ENCODE measurements at places on chromosomes 12 and 14. TPM values are rescaled to one million over a fixed set of nuclear protein-coding genes. Genes with fewer than 3 reads are reported as not detected.

The TAS2R30 gene
- 5.7 TPM for total RNA-seq

The IFNG gene
- not detected for total RNA-seq

DNA sequence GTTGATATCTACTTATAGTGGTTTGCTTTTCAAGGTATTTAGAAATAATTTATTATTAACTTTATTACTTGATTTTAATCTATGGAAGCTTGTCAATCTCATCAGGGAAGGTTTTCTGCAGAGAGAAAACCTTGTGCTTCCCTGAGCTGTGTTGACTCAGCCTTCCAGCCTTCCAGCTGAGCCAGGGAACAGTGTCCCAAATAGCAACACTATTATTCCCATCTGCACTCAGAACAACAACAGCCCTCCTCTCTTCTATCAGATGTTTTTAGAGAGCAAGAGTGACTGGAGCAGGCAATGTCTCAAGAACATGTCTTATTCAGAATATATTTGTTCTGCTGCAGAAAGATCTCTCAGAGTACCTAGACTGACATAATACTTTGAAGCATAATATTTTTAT, 389.9 kb upstream of the GARIN6 start:
- H3K27ac ChIP-seq = no peak overlapping the region
- DNase-seq = no peak
- no peaks in the 10 kb centered on the region for H3K27me3 ChIP-seq
- peaks cover 6% of the 10 kb centered on the region for H3K4me1 ChIP-seq

- no peak overlapping the region for H3K4me3 ChIP-seq
- no peaks in the 10 kb centered on the region for H3K27me3 ChIP-seq
- H3K27ac ChIP-seq = no peak overlapping the region
- DNase-seq = peak; percentile 17
- no peaks in the 10 kb centered on the region for H3K4me1 ChIP-seq
- H3K36me3 ChIP-seq = no peaks in the 10 kb centered on the region
Measured at GRCh38 chr14:69313176-69313575, 53.2 kb downstream of the GALNT16 start.

DNA sequence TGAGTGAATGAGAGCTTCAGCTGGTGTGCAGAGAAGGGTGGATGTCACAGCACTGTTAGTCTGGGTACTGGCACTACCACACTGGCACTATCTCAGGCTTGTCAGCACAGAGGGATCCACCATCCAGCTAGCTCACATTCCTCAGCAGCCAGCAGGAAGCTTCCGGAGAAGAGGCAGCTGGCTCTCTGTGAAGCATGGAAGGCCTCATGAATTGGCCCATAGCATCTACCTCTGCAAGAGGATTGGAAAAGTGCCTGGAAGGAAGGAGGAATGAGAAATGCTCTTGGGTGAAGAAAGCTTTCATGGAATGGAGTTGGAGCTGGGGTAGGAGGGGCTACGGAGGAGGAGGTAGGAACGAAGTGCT, 9.9 kb downstream of the KRT83 start:
- no peak overlapping the region for H3K4me3 ChIP-seq
- H3K27ac ChIP-seq = no peak overlapping the region
- no peaks in the 10 kb centered on the region for H3K36me3 ChIP-seq
- H3K27me3 ChIP-seq = peaks cover 68% of the 10 kb centered on the region

DNA sequence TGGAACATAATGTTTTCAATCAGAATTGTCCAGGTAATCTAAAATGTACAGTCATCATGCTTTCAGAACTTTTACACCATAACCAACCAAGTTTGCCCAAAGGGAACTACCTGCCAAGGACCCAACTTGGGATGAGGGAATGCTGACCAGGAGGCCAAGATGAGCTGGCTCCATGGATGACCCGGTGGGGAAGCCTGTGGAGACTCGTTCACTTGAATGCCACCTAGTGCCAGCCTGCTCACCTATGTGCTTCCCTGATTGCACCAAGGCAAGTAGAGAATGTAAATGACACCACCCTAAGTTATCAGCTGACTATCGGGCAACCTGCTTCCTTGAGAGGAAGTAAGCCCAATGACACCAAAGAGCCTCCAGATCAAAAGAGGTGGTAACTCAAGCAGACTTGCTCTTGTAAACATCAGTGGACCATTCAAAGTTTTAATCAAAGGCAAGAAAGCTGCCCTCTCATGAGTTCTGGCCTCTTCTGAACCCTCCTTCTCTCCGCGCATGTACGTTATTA, 137.3 kb downstream of the TTC7B start:
- H3K36me3 ChIP-seq = peaks cover 3% of the 10 kb centered on the region
- no peak overlapping the region for H3K4me3 ChIP-seq
- DNase-seq = no peak
- H3K27me3 ChIP-seq = no peaks in the 10 kb centered on the region
- no peak overlapping the region for H3K27ac ChIP-seq

- no peak overlapping the region for H3K27ac ChIP-seq
- no peaks in the 10 kb centered on the region for H3K27me3 ChIP-seq
- H3K4me1 ChIP-seq = no peaks in the 10 kb centered on the region
- no peak for DNase-seq
Measured at GRCh38 chr14:49249022-49249421, 337.2 kb downstream of the RPS29 start.

DNA sequence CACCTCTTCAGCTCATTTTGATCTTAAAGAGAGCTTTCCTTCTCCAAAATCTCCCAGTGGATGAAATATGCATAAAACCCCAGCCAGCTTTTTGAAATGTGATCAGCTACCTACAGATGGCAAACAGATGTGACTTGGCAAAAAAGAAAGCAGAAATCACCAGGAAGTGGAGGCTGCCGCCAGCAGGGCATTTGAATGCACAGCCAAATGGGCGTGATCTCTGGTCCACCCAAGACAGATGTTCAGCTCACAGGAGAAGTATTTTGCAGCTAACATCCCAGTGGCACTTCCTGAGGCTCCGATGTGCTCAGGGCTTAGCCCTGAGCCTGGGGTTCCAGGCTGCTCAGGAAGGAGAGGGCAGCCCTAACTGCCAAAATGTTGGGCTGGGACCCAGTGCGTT, 78.3 kb downstream of the LGMN start:
- H3K4me3 ChIP-seq = no peak overlapping the region
- no peaks in the 10 kb centered on the region for H3K36me3 ChIP-seq
- no peak overlapping the region for H3K27ac ChIP-seq
- H3K4me1 ChIP-seq = no peaks in the 10 kb centered on the region

GRCh38 chr14:30884901-30885300, 10.5 kb downstream of the COCH start:
- no peaks in the 10 kb centered on the region for H3K4me1 ChIP-seq
- DNase-seq = no peak
- H3K27me3 ChIP-seq = no peaks in the 10 kb centered on the region
- H3K36me3 ChIP-seq = peaks cover 22% of the 10 kb centered on the region
- H3K27ac ChIP-seq = no peak overlapping the region

DNA sequence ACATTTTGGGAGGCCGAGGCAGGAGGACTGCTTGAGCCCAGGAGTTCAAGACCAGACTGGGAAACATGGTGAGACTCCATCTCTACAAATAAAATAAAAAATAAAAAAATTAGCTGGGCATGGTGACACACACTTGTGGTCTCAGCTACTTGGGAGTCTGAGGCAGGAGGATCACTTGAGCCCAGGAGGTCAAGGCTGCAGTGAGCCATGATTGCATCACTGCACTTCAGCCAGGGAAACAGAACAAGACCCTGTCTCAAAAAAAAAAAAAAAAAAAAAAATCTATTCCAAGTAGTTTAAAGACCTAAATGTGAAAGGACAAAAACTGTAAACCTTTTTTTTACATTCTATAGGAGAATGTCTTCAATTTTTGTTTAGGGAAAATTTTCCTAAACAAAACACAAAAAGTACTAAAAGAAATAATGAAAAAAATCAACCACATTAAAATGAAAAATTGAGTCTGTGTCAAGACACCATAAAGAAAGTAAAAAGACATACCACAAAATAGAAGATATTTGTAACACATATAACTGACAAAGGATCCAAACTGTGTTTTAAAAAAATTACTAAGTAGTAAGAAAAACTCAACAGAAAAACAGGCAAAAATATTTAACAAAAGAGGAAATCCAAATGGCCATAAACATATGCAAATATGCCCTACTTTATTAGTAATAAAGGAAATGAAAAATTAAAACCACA, 17.0 kb downstream of the TMEM116 start:
- no peaks in the 10 kb centered on the region for H3K36me3 ChIP-seq
- DNase-seq = no peak
- H3K27ac ChIP-seq = no peak overlapping the region
- no peaks in the 10 kb centered on the region for H3K4me1 ChIP-seq

DNA sequence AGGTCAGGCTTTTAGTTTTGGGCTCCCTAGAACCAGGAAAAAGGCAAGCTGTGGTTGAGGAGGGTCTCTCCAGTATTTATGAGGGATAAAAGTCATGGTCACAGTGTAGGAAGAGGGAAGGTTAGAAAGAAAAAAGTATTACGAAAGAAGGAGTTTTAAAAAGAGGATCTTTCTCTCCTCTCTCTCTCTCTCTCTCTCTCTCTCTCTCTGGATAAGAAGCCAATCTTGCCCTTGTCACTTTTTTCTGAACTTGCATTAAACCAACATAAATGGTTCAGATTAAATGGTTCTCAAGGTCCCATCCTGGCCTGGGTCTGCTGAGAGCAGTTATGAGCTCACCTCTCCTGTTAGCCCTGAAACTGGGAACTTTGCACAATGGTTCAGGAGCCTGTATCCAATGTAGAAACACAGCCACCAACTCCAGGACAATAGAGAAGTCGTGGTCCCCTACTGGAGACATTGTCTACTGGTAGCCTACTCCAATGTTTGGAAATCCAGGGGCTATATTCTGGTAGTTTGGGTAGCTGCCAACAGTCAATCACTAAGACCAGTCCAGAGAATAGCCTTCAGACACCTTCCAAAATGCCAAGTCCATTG, 131.9 kb downstream of the DAD1 start:
- no peak overlapping the region for H3K4me3 ChIP-seq
- peak; percentile 21 for DNase-seq
- no peaks in the 10 kb centered on the region for H3K36me3 ChIP-seq
- peaks cover 17% of the 10 kb centered on the region for H3K27me3 ChIP-seq
- H3K4me1 ChIP-seq = peaks cover 3% of the 10 kb centered on the region
- no peak overlapping the region for H3K27ac ChIP-seq

- no peaks in the 10 kb centered on the region for H3K36me3 ChIP-seq
- peak; percentile 97 for DNase-seq
- no peaks in the 10 kb centered on the region for H3K4me1 ChIP-seq
- H3K27ac ChIP-seq = no peak overlapping the region
- no peaks in the 10 kb centered on the region for H3K27me3 ChIP-seq
Measured at GRCh38 chr12:117854339-117855012, 114.3 kb downstream of the KSR2 start.

Measured in endodermal cell (in vitro differentiated cells).